ENCODE measurements at places on chromosomes 7 and 10.
A peak's percentile ranks its signal among the peaks of the same experiment; 100 is the strongest.

GRCh38 chr10:49610458-49611165 is 502 bp downstream of the SLC18A3 start:
- DNase-seq, result no peak

- DNase-seq, result no peak
Measured at GRCh38 chr10:51074238-51075028, at the start of gene PRKG1. PRKG1 (plus strand) TSS chr10:51074487.

DNA sequence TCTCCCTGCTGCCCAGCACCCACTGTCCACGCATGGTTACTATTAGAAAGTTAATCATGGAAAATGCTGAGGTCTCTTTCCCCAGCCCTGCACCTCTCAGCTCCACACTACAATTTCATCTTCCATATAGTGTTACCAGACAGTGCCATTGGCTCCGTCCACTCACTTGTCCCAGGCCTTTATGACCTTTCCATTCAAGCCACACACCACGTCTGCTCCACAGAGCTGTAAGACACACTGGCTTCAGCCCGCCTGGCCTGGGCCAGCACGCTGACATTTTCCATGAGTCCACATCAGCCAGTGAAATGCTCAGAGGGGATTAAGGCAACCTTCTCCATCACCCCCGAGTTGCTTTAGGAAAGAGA is 118.7 kb downstream of the KCNMA1 start:
- DNase-seq, result no peak

- no peak for DNase-seq
Measured at GRCh38 chr10:118106426-118106825, 59.7 kb upstream of the RAB11FIP2 start.

GRCh38 chr7:405489-406211 is 114.0 kb downstream of the PDGFA start:
- no peak for DNase-seq

- no peak for DNase-seq
Measured at GRCh38 chr10:28326516-28327490, 23.9 kb upstream of the MPP7 start.

DNA sequence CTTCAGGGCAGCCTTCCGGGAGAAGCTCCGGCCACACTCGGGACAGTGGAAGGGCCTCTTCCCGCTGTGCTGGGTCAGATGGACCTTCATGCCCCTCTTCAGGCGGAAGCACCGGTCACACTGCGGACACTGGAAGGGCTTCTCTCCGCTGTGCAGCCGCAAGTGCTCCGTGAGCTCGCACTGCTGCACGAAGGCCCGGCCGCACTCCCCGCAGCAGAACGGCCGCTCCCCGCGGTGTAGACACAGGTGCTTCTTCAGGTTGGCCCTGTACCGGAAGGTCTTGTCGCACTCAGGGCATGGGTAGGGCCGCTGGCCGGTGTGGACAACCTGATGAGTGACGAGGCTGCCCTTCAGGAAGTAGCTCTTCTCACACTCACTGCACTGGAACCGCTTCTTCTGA is 14.2 kb upstream of the ZNF786 start:
- DNase-seq, result no peak

- no peak for DNase-seq
Measured at GRCh38 chr7:46949270-46949931, 632.5 kb downstream of the TNS3 start.

GRCh38 chr7:39892361-39892760 is 57.7 kb upstream of the CDK13 start:
- DNase-seq, result no peak

- DNase-seq, result peak; percentile 89
Measured at GRCh38 chr7:154928136-154929005, 74.6 kb downstream of the PAXIP1 start.

GRCh38 chr10:33334153-33334804 is at the start of gene NRP1:
NRP1 (minus strand) TSS chr10:33334667; CDS start chr10:33334382, 285 bp downstream.
- DNase-seq, result no peak

- DNase-seq, result no peak
Measured at GRCh38 chr10:121753726-121754476, 155.7 kb upstream of the FGFR2 start.

GRCh38 chr10:62077330-62078015 is 176.0 kb downstream of the ARID5B start:
- DNase-seq, result no peak

- DNase-seq, result no peak
Measured at GRCh38 chr10:63766745-63767137, 245.5 kb downstream of the REEP3 start.

GRCh38 chr7:20264623-20265022 is 47.4 kb upstream of the MACC1 start:
- no peak for DNase-seq

GRCh38 chr7:72336632-72337389 is 75.3 kb downstream of the CALN1 start:
- no peak for DNase-seq

DNA sequence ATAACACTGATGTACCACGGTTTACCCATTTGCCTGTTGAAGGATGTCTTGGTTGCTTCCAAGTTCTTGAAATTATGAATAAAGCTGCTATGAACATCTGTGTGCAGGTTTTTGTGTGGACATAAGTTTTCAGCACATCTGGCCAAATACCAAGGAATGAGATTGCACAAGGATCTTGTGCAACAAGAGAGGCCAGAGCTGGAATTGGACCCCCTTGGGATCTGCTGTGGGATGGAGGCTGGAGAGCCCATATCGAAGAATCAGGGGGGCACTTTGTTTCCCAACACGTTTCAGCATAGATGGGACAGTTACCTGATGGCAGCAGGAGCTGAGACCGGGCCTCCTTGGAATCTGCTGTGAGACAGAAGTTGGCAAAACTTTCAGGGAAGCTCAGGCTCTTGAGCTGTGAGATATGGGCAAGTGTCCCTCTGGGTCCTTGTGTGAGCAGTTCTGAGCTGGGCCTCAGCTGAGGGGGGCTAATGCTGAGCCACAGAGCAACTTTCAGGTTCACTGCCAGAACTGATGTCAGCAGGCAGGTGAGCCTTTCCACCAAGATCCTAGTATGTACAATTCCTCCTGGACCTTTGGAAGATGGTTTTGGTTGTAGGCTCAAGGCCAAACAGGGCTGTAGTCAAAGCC is 115.2 kb upstream of the RAB18 start:
- DNase-seq, result no peak

- no peak for DNase-seq
Measured at GRCh38 chr7:103063895-103064294, 10.7 kb downstream of the FBXL13 start.

DNA sequence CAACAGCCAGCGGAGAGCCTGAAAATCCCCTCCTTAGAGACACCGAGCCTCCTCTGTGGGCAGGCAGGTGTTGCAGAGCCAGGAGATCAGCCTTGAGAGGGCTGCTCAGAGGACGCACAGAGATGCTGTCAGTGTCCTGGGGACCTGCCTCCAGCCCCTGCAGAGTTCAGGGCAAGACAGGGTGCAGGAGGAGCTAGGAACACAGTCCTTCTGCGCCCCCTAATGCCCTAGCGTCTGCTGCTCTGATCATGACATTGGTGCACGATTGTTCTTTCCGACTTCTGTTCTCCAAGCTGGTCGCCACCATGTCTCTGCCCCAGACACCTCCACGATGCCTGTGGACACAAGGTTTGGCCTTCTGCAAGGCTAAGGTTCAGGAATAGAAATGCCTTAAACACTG is 613.7 kb upstream of the MKI67 start:
- no peak for DNase-seq

DNA sequence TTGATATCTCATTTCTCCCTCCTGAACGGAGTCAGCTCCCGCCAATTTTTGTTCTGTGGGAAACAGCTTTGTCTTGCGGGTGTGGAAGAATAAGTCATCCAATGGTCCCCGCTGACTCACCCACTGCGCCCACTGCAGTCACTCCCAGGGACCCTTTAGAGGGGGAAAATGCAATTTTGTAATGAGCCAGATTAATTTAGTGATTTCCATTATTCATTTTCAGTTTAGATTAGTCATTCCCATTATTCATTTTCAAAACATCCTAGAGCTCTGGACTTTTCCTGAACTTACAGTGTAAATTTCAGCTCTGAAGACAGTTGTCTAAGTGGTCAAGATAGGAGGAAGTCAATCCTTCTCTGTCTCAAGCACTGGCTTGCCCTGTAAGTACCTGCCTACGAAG is 154.9 kb upstream of the TMEM72 start:
- DNase-seq, result no peak

GRCh38 chr10:19828278-19829049 is 12.2 kb downstream of the PLXDC2 start:
- DNase-seq, result no peak

DNA sequence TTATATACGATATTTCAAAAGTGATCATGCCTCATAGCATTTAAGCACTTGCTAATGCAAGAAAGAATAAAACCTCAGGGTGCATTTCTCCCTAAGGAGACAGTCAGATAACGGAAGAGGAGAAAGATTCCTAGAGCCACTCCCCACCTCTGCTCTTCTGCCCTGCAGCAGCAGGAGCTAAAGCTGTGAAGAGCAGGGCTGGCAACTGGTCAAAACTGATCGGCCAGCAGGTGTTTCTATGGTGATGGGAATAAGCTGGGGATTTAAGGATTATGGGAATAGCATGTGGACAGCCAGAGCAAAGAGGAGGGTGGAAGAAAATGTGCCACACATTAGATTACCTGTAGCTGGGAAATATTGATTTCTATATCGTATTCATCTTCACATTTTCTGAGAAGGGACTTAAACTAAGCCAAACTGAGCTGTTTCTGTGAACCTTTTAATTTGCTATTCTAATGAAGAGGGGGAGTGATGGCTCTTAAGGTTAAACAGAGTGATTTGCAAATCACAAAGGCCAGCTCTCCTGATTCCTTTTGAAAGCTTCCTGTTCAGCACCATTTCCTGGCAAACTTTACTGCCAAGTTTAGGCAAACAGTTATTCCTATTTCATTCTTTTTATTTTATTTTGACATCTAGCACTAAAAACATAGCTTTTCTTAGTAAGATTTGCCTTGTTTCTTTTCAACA is 268.9 kb upstream of the PFKP start:
- DNase-seq, result no peak

DNA sequence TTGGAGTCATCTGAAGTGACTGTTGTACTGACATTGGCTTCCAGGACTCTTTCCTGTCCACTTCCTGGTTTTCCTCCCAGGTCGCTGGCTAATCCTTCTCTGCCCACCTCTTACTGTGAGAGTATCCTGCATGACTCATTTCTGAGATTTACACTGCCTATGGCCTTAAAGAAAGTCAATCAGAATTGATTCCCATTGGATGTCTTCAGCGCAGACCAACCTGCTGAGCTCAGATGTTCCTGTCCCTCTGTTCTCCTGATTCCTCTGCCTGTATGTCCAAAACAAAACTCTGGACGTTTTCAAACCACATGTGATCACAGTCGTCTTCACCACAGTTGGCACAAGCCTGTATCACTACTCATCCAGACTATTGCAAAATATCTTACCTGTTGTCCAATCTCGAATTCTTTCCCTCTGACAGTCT is 262.1 kb downstream of the CREB5 start:
- DNase-seq, result no peak

GRCh38 chr7:2717293-2718261 is 29.6 kb downstream of the AMZ1 start:
- no peak for DNase-seq

DNA sequence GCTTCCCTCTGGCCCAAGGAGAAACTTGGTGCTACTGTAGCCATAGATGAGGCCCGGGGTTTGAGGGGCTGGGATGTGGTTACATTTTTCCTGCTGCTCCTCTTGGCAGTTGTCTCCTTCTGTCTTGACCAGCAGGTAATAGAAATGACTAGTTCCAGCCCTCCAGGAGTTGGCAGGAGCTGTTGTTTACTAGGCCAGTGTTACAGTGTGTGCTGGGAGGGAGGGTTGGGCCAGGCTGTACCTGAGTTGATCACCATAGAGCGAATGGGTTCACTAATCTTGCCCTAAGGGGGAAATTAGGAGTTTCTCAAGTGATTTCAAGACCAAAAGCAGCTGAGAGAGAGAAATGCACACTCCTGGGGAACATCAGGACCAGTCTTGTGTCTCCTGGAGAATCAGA is 34.9 kb downstream of the PAX2 start:
- no peak for DNase-seq
